ENCODE measurements at places on chromosomes 5 and 9.

DNA sequence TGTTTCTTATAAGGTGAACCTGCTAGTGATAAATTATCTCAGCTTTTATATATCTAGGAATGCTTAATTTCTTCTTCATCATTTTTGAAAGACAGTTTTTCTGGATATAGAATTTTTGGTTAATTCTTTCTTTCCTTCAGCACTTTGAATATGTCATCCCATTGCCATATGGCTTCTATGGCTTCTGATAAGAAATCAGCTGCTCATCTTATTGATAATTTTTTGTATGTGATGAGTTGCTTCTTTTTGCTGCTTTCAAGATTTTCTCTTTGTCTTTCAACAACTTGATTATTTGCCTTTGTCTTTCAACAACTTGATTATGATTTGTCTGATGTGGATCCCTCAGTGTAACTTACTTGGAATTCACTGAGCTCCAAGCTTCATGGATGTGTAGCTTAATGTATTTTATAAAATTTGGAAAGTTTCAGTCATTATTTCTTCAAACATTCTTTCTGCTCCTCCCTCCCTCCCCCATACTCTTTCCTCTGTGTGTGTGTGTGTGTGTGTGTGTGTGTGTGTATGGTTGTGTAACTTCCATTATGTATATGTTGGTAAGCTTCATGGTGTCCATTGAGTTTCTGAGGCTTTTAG, 243.9 kb downstream of the TLE1 start:
- no peak for DNase-seq

- no peak for DNase-seq
These were observed 129.1 kb upstream of the BOD1 start for GRCh38 chr5:173745557-173745956.

GRCh38 chr9:72589667-72590521, 68.5 kb downstream of the TMC1 start:
- no peak for DNase-seq

GRCh38 chr5:72020161-72020983, 86.9 kb upstream of the MAP1B start:
- no peak for DNase-seq

GRCh38 chr9:89442501-89442978, 55.4 kb downstream of the SEMA4D start:
- DNase-seq, result no peak

GRCh38 chr5:5951953-5952352, 426.4 kb downstream of the MED10 start:
- DNase-seq, result no peak

GRCh38 chr5:157542282-157543000, 33.1 kb downstream of the ADAM19 start:
- no peak for DNase-seq

DNA sequence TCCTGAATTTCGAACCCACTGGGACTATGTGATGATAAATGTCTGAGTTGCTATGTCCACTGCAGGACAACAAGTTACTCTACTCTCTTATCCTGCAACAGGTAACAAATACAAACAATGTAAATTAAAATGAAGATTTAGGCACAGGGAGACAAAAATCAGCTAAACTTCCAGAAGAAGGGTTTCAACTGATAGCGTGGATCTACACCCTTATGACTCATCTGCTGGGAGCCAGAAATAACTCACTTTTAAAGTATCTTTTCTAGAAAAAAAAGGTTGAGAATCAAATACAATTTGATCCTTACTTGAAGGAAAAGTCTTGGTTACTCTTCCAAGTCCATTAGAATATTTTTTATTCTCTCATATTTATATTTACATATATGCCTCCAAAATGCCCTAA, 21.4 kb downstream of the PJA2 start:
- no peak for DNase-seq

DNA sequence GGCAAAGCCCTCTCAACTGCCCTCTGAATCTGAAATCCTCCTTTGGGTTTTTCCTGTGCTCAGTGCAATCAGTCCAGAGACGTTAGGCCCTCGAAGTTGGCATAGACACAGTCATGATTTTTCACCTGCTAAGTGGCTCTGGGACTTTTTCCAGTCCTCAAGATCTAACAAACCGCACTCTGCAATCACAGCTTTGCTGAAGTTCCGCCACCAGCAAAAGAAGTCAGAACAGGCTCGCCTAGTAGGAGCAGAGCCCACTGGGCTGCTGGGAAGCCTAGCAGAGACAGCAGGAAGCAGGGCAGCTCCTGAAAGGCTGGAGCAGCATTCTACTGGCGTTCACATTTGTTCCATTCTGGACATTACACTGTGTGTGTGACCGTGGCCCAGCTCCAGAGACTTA, 222.8 kb upstream of the KIF2A start:
- no peak for DNase-seq

DNA sequence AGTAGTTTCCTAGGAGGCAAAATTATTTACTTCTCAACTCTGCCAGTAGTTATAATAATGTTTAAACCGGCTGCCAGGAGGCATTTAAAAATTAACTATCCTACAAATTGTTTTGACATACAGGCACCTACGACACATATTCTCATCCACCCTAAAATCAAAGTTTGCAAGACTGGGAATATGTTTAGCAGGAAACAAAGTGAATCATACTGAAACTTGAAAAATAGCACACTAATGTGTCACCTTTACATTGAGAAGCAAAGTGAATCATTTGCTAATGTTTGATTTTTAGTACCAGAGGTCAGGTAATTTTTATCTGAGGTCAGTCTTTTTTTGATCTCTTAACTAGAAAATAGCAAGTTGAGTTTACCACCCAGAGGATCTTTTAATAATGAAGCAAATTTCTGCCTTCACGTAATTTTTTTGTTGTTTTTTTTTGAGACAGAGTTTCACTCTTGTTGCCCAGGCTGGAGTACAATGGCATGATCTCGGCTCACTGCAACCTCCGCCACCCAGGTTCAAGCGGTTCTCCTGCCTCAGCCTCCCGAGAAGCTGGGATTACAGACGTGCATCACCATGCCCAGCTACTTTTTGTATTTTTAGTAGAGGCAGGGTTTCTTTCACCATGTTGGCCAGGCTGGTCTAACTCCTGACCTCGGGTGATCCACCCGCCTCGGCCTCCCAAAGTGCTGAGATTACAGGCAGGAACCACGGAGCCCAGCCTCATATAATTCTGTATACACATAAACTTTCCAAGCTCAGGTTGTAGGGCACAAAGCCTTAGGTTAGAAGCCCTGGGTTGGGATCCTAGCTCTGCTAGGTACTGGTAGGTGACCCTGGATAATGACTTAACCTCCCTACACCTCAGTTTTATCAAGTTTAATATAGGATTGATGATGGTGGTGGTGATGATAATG, 124.3 kb downstream of the UGCG start:
- DNase-seq, result no peak

DNA sequence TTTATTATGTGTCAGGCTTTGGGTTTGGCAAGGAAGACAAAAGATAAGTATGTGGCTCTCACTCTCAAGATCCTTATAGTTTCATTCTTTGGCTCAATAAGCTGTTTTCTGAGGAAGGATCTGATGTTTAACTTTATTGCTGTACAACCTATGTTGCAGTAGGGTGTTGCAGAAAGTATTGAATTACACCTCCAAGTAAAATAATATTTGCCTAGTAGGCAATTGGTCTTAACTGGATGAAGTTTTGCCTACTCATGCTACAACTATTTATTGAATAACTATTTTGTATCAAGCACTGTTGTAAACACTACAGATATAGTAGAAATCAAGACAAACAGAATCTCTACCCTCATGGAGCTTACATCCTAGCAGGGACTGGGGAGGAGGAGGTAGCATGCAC, 169.7 kb downstream of the TAF11L14 start:
- no peak for DNase-seq

- DNase-seq, result no peak
These were observed 60.1 kb downstream of the RGS3 start for GRCh38 chr9:113523421-113524141.
